ENCODE measurements at places on chromosomes 16 and 17.

DNA sequence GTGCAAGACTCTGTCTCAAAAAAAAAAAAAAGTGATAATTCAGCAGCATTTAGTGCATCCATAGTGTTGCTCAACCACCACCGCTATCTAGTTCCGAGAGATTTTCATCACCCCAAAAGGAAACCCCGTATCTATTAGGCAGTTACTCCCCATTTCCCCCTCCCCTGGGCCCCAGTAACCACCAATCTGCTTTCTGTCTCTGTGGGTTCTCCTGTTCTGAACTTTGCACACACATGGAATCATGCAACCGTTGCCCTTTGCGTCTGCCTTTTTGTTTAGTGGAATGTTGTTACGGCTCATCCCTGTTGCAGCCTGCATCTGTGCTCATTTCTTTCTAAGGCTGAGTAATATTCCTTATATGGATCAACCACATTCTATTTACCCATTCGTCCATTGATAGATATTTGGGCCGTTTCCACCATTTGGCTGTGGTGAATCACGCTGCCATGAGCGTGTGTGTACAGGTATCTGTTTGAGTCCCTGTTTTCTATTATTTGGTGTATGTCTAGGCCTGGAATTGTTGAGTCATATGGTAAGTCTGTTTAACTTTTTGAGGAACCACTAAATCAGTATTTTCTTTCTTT lies 8.7 kb upstream of the SYNGR2 start:
- DNase-seq = peak; percentile 75

DNA sequence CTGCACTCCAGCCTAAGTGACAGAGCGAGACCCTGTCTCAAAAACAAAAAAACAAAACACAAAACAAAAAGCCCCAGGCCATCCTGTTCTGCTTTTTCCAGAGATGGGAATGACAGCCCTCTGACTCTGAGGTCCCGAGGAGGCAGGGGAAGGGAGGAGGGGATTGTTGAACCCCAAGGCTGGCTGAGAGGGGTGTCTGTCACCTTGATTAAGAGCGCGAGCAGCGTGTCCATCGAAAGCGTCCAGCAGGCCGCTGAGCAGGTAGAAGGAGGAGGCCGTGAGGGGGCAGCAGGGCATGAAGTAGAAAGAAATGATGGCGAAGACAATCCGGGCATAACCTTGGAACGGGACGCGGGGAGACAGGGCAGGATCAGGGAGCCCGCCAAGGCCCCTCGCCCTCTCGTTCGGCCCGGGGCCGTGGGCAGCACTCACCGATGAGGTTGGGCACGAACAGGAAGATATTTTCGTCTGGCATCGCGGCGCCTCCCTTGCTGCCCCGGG lies 593 bp downstream of the CDIPT start:
- DNase-seq = no peak

DNA sequence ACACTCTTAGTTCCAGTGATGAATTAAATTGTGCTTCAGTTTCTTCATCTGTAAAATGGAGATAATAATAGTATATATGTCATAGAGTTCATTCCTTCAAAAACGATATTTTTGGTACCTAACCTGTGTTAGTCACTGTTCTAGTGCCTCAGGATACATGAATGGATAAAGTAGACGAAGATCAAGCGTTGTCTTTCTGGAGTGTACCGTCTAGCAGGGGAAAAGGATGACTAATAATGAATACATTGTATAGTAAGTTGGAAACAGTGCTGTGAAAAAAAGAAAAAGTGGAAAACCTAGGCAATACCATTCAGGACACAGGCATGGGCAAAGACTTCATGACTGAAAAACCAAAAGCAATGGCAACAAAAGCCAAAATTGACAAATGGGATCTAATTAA lies 8.6 kb downstream of the KRT10 start:
- DNase-seq = no peak

- no peak for DNase-seq
Measured at GRCh38 chr17:78484271-78485246, 92.6 kb downstream of the DNAH17 start.

DNA sequence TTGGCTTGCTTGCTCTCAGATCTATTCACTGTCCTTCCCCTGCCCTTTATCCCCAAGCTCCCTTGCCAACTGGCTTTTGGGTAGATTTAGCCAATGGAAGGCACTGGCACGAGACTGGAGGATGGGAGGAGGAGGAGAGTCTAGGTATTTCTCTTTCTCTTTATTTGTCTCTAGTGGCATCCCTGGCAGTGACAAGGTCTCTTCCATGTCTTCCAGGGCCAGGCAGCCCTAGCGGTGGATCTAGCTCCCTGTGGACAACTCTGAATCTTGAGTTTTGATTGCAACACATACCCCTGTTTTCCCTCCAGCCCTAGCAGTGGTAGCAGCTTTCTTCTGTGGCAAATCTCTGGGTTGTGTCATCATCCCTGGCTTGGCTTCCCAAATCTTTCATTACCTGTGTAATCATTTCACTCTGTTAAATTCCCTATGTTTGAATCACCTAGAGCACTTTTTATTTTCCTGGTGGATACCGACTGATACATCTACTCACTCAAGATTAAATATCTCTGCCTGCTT lies 171.1 kb upstream of the IRX6 start:
- no peak for DNase-seq

GRCh38 chr17:12519956-12520594 lies 145.6 kb upstream of the MYOCD start:
- DNase-seq = peak; percentile 58

GRCh38 chr16:85027958-85028684 lies 526 bp downstream of the KIAA0513 start:
- DNase-seq = no peak

DNA sequence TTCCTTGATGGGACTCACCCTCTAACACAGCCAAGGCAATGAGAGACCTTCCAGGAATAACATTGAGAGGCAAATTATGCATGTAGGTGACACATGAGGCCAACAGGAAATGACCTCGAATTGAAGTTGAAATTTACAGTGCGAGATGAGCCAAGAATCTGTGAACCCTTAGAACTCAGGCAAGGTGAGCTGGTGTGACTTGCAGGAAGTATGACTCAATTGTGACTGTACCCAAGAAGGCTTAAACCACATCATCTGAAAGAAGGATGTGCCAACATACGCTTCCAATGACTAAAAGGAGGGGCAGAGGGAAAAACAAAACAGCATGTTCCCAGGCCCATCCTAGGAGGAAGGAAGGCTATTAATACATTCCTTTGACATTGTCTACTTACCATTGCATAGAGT lies 44.8 kb downstream of the PITPNC1 start:
- no peak for DNase-seq

GRCh38 chr16:21260870-21261791 lies 17.0 kb downstream of the CRYM start:
- DNase-seq = peak; percentile 44

GRCh38 chr17:17911001-17911613 lies 61.1 kb downstream of the TOM1L2 start:
- DNase-seq = no peak

DNA sequence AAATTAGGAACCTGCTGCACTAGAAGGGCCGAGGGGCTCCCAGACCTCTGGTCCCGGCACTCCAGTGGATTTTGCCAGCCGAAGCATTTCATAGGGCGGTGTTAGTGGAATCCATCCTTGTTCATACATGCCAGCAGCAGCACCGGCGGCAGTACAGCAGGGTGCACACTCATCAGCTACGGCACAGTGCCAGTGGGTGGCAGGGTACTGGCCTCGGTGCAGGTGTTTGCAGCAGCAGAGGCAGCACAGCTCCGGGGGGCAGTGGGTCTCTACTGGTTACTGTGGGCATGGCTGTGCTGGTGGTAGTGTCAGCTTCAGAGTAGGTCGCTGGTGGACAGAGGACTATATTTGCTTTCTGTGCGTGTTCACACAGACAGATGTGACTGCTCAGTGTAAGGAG lies 985.7 kb downstream of the CDH8 start:
- no peak for DNase-seq

GRCh38 chr16:7026639-7027038 lies 306.0 kb upstream of the RBFOX1 start:
- DNase-seq = no peak

- DNase-seq = no peak
Measured at GRCh38 chr16:67555795-67556212, 6.5 kb upstream of the CTCF start.

DNA sequence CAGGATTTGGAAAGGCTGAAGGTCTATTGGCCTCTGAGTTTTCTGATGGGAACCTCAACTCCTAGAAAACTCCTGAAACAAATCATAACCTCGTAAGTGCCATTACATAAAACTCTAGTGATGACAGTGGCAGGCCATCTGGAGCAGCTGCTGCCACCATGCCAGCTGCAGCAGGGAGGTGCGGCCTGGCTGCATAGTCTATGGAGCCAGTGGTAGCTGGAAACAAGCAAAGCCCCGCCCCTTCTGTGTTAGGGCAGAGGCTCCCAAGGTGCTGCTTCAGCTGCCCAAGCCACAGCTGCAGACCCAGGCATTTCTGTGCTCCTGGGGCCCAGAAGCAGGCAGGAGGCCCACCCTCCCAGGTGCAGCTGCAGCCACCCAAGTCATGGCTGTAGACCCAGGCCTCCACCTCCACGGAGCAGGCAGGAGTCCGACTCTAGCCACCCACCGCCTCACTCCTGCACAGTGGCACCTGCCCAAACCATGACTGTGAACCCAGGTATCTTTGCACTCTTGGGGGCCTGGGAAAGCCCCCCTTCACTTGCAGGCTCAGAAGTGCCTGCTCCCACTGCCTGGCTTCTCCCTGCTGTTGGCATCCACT lies 254.1 kb upstream of the KCNJ16 start:
- DNase-seq = no peak

DNA sequence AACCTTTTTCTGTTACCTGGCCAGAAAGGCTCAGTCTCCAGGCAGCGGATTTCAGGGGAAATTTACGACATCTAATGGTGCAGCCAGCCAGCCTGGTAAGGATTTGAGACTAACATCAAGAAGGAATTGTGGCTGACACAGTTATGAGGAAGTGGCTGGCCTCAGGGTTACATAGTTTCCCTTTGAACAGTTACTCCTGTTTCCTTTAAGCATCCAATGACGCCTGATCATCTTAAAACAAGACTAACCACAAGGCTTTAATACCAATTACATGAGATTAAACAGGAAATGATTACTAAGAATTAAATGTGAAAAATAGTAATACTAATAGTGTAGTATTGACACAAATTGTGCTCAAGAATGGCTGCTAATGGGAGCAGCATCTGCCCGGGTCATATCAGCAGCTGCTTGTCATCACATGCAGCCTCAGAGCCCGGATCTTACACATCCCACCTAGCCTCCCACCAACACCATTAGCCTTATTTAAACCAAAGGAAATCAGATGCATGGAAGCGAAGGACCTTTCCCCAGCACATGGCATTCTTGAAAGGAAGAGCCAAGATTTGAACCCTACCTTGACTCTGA lies 431.8 kb downstream of the PMP22 start:
- peak; percentile 68 for DNase-seq

DNA sequence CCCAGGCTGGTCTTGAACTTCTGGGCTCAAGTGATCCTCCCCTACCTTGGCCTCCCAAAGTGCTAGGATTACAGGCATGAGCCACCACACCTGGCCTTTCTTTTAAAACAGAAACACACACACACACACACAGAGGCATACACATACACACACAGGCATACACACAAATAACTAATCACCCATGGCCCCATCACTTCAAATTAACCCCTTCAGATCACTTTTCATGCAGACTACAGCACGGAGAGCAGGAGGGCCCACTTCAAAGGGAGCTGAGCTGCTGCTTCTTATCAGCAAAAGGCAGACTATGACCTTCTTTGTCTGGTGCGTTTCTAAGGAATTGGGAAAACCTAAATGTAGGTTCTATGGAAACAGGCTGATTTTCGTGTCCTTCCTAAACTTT lies 1.9 kb downstream of the CLCN7 start:
- no peak for DNase-seq

- no peak for DNase-seq
Measured at GRCh38 chr16:50692999-50693781, at the start of gene NOD2. TSS of gene NOD2 (plus strand) at chr16:50693606. CDS start at chr16:50699496, 5,890 bp downstream.

All from fibroblast of skin of left biceps (primary cell).